ENCODE measurements at places on chromosomes 6 and 20.

DNA sequence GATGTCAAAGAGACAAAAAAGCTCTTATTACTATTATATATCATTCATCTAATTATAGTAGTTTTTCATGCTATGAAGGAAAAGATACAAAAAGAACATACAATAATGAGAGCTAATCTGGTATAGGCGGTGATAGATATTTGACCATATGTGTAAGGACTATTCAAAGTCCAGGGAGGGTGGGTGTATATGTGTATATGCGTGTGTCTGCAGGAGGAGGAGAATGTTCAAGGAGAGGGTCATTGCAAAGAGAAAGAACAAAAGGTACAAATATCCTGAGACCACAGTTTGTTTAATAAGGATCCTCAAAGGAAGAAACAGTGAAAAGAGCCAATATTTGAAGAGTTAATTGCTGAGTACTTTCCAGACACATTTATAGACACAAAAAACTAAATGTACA, 1288.6 kb upstream of the CITED2 start:
- no peak for DNase-seq

DNA sequence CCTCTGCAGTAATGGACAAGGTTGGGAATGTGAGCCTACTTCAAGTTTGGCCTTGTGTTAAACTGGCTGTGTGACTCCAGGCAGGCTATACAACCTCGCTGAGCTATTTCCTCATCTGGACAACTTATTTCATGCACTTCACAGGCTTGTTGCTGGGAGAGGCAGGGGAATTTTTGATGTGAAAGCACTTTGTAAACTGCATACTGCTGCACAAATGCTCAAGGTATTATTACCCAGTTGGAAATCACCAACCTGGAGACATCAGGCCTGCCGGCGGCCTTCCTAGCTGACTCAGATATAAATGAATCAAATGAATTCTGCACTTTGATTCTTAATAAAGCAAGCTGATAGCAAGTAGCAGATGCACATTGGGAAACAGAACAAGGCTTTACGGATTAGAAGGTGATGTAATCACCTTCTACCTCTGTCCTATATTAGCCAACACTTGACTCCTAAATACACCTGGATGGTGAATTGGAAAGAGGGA, 10.1 kb downstream of the JARID2 start:
- no peak for DNase-seq

- no peak for DNase-seq
These were observed 12.1 kb upstream of the C20orf203 start for GRCh38 chr20:32685541-32686529.

GRCh38 chr6:137692806-137693205, 174.3 kb upstream of the TNFAIP3 start:
- no peak for DNase-seq

- no peak for DNase-seq
These were observed at the start of gene PRSS35 for GRCh38 chr6:83511901-83512681. TSS of gene PRSS35 (plus strand) at chr6:83512534. CDS start at chr6:83523442, 10,908 bp downstream.

GRCh38 chr6:165484178-165484889, 174.9 kb upstream of the C6orf118 start:
- DNase-seq = no peak

DNA sequence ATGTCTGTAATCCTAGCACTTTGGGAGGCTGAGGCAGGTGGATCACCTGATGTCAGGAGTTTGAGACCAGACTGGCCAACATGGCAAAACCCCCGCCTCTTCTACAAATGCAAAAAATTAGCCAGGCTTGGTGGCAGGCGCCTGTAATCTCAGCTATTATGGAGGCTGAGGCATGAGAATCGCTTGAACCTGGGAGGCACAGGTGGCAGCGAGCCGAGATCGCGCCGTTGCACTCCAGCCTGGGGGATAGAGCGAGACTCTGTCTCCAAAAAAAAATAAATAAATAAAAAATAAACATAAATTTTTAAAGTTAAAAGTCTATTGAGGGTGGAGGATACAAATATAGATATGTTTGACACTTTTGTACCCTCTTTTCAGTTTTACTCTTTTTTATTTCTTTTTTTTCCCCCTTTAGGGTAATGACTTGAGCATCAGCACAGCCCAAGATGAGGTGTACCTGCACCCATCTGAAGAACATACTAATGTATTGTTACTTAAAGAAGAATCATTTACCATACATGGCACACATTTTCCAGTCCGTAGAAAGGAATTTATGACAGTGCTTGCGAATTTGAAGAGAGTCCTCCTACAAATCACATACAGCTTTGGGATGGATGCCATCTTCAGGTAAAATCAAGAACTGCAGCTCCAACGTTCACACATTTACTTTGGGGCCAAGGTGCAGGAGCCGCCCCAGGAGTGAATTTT, 368.9 kb downstream of the LAMA2 start:
- DNase-seq = peak; percentile 34

- no peak for DNase-seq
These were observed 64.6 kb upstream of the PIM1 start for GRCh38 chr6:37105148-37106050.

GRCh38 chr6:111970426-111970825, 83.5 kb upstream of the CCN6 start:
- no peak for DNase-seq

GRCh38 chr6:136365776-136366354, 76.2 kb upstream of the BCLAF1 start:
- DNase-seq = no peak

DNA sequence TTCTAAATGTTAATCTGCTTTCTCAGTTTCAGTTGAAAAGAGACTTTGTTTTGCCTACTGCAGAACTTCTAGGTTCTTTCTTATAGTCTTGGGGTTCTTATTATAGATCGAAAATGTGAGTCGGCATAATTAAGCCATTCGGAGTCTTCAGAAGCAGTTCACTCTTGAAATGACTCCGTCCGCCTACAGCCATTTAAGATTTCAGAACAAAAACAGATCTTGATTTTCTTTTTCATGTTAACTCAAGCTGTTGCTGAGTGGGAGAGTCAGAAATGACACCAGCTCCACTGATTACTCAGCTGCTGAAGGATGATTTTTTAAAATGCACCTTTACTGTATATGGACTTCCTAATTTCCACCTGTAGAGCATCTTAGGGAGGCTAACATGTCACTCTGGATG, 15.9 kb downstream of the PRDM1 start:
- DNase-seq = no peak

DNA sequence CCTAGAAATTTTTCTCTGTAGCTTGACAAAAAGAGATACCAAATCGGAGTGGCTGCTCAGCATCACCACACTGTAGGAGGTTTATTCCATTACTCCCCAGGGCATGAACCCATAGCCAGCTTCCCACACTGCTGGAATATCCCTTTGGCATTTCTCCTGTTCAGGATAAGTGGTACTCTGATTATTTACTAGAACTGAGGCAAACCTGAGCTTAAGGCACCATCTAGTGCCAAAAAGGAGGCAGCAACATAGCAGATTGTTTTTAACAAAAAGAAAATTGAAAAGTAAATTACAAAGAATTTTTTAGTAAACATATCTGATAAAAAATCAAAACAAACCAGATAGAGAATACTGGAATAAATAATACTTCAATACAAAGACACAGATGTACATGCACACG, 181.7 kb downstream of the WDR27 start:
- DNase-seq = no peak

Data from stimulated activated CD8-positive, alpha-beta memory T cell treated with anti-CD3 and anti-CD28 coated beads, Interleukin-15, amount 100 ng/mL, for 4 hours (primary cell).